Stimulated activated CD4-positive, alpha-beta T cell treated with anti-CD3 and anti-CD28 coated beads, Interleukin-15, amount 100 ng/mL, for 1 hour (primary cell): ENCODE measurements at places on chromosomes 7 and 10.
A peak's percentile ranks its signal among the peaks of the same experiment; 100 is the strongest.

DNA sequence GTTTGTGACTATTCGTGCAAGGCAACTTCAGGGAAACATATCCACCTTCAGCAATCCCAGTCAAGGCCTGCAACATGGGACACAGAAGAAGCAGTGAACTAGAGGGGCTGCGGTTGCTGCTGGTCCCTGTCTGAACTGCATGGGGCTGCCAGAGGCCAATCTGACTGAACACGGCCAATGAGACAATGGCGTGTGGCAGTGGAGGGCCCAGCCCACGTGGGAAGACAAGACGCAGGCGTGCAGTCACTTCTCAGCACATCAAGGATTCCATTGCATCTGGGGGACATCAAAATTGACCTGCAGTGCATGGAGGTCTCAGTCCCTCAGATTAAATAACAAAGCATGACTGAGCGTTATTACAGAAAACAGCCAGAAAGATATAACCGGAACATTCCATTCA is 215.9 kb downstream of the HECW1 start:
- no peak for DNase-seq

DNA sequence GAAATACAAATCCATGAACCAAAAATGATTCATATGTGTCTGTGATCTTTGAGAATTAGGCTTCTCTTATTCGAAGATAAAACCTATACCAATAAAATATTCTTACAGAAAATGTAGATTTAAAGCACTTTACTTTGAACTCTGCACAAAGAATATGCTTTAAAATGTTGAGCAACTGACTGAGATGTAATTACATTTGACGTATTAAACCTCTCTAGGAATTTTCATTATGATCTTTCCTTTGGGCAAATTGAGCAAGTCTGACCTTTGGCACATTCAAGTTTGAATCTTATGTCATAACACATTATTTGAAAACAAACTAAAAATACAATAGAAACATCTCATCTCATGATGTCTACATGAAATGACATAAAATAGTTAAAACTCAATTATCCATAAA is 69.2 kb upstream of the AHR start:
- DNase-seq, result no peak

- no peak for DNase-seq
Measured at GRCh38 chr10:36504758-36505157, 620.6 kb upstream of the ANKRD30A start.

DNA sequence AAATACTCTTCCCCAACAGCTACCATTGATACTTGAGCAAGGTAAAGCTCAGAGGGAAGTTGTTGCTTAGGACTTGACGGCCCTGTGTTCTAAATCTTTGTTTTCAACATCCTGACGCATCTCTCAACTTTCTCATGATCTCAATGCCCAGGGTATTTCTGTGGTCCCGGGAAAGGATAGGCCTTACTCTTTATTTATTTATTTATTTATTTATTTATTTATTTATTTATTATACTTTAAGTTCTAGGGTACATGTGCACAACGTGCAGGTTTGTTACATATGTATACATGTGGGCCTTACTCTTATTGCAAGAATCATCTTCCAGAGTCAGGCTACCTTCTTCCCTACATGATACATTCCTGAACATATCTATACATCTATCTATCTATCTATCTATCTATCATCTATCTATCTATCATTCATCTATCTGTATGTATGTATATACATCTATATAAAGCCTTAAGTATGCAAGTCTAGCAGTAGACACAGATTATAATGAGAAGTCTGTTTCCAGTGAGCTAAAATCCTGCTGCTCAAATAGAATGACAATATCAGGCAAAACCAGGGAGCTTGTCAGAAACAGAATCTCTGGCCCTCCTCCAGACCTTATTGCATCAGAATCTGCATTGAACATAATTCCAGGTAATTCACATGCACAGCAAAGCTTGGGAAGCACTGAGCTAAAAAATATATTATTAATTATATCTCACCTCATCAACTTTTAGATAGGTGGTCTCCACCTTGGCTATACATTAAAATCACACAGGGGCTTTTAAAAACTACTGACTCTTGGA is 12.2 kb upstream of the CPA5 start:
- DNase-seq, result no peak

GRCh38 chr7:151113344-151114150 is 27.3 kb downstream of the AGAP3 start:
- DNase-seq, result no peak

- DNase-seq, result no peak
Measured at GRCh38 chr10:118842843-118843624, 88.3 kb upstream of the CACUL1 start.

DNA sequence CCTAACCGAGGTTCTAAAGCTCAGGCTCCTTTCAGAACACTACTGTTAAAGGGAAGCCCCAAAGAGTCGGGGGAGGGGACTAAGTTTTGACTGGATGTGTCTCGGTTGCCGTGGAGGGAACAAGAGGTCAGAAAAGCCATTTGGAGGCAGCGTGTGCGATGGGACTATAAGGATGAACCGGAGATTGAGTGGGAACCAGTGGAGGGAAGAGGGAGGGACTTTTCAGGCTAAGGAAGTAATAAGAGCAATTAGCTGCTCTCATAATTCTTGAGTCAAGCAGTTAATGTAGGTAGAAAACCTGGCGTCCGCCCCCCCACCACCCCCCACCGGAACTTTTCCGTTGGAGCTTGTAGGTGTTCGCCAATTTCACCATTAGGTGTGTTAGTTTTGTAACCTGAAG is 491 bp upstream of the AKAP9 start:
- no peak for DNase-seq

GRCh38 chr7:47621979-47622561 is 40.2 kb upstream of the TNS3 start:
- DNase-seq, result no peak

- DNase-seq, result no peak
Measured at GRCh38 chr10:4041635-4042034, 256.6 kb upstream of the KLF6 start.

DNA sequence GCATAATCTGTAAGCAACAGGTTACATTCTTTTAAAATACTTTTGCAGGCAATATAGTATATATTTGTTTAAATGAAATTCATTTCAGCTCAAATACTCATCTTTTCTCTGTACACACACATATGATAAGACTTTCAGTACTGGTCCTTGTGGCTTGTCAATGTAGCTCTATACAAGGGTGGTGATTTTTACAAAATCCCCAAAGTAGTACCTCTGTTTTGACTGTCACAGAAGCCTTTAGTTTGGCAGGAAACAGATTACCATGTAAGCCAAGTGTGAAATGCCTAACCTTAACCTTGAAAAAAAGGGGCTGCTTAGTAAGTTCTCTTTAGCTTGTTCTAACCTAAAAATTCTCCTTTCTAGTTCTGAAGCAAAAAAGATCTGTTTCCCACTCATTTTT is 87.9 kb downstream of the KCND2 start:
- DNase-seq, result no peak

DNA sequence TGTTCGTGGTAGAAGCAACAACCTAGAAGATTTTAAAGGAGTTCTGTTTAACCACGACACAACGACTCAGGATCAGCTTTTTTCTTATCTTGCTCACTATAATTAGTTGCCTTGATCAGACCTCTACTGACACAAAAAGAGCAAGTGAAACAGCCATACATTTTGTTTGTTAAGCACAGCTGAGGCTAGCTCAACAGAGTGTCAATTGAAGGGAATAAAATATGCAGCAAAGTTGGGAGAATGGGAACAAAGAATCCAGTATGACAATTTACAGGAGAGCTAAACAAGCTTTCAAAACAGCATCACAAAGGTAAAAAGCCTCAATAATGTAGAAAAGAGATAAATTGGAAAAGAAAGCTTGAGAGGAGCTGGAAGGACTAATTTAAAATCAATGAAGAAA is 40.5 kb upstream of the HERPUD2 start:
- no peak for DNase-seq

GRCh38 chr10:52004342-52004949 is 305.1 kb upstream of the CSTF2T start:
- DNase-seq, result no peak

GRCh38 chr10:110717781-110718589 is 73.8 kb downstream of the RBM20 start:
- DNase-seq, result no peak

DNA sequence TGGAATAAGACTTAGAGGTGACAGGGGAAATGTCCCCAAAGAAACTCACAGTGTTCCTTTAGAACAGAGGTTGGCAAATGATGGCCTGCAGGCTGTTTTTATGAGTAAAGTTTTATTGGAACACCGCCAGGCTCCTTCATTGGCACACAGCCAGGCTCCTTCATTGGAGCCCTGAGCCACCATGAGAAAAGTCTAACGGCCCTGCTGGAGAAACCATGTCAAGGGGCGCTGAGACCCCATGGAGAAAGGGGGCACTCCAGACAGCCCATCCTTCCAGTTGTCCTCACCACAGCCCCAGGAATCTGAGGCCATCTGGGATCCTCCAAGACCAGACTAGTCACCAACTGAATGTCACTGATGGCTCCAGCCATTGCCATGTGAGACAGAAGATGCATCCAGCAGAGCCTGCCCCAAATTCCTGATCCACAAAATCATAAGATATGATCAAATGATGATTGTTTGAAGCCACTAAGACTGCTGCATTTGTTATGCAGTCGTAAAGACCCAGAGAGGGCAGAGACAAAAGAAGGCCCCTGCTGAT is 88.2 kb upstream of the GPR26 start:
- DNase-seq, result no peak

DNA sequence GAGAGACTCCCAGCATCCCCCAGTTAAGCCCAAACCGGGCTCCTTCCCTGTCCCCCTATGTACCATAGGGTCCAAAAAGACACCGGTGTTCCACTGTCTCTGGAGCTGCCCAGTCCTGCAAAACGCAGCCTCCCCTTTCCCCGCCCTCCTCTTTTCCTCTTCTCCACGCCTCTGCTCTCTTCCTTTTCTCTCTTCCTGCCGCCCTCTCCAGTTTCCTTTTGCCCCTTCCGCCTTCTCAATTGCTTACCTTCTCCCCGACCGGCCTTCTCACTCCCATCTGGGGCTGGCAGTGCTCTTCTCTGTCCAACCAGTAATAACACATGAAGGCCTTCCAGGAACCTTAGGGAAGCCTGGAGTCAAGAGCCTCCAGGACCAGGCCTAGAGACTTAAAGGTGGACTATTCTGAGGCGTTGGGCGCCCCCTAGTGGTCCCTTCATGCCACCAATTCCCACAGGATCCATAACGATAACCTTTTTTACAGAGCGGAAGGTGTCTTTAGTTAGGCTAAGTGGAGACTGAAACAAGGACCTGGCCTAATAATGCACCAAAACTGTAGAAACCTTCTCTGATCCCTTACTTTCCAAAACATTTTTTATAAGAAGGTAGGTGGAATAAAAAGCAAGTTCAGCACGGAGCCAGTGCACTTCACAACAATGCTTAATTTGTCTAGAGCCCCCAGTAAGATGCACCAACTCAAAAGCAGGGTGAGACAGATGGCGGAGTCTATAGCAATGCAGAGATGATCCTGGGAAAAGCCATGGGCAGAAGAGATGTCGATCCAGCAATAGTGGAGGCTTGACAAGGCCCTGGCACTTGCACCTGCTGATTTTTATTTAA is 27.2 kb upstream of the MSRB2 start:
- peak; percentile 29 for DNase-seq

DNA sequence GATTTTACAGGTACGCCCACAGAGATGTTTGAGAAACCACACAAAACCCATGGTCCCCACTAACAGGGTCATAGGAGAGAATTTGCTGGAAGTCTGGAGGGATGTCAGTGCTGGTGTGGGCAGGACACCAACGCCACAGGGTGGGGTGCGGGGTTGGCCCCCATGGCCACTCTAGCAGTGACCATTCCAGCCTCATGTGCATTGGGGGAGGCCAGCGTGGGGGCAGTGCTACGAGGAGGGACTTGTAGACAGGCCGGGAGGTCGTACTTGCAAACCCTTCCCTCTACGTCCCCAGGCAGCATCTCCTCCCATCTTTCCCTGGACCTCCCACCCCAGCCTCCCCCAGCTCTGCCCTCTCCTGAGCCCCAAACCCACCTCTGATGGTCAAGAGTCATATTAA is 34.0 kb downstream of the FOXL3 start:
- DNase-seq, result no peak

DNA sequence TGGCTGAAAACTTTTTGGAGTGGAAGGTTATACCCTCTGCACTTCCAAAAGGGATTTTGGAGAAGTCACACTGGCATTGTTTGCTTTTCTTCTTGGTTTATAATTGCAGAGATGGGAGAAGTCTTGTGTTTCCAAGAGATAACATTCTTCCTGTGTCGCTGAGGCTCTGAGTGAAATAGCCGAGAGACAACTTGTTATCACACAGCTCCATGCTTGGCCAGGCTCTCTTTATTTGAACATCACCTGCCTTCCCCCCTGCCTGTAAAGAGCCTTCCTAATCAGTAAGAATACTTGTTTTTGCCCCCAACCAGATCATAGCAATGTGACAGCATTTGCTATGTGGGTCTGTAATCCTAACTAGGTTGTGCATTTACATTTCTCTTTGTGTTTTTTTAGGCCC is 270.7 kb downstream of the GALNT17 start:
- no peak for DNase-seq

GRCh38 chr7:3065724-3066143 is 22.1 kb upstream of the CARD11 start:
- peak; percentile 24 for DNase-seq

DNA sequence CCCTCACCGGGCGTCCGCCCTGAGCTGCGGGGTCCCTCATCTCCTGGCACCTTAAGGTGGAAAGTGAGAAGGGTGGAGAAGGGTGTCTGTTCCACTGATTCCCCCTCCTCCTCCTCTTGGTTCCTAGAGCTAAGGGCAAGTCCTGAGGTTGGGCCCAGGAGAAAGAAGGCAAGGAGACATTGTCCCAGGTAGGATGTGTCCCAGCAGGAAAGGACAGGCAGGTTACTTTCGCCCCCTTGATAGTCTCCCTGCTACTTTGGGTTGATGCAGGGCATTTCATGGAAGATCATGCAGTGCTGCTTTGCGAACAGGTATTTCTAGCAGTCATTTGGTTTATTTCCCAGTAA is 582 bp downstream of the STEAP2 start:
- no peak for DNase-seq

DNA sequence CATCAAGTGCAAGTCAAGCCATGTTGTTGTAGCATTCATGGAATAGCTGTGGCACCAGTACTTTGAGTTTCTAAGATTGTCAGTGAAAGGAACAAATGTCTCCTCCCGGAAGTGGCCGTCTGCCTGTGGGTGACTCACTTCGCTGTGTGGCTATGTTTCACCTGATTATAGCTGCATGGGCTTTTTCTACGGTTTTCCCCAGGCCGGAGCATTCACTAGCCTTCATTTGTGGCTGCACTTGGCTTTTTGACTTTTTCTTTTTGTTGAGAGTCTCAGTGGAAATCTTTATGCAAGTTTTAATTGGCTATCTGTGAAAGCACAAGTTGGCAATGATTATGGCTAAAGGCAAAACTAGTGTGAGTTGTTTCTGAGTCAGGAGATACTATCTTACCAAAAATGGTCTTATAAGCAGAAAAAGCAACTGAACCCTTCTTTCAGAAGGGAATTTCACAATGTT is 35.0 kb downstream of the SRI start:
- no peak for DNase-seq

- no peak for DNase-seq
Measured at GRCh38 chr7:77558284-77558967, 21.3 kb downstream of the PTPN12 start.

- DNase-seq, result no peak
Measured at GRCh38 chr10:69315100-69315542, 36.8 kb downstream of the HK1 start.
